ENCODE measurements at places on chromosomes 7 and 10. TPM values are rescaled to one million over a fixed set of nuclear protein-coding genes. Genes with fewer than 3 reads are reported as not detected.
A peak's percentile ranks its signal among the peaks of the same experiment; 100 is the strongest.

COL28A1 gene
- 0.29 TPM for total RNA-seq

APBB1IP gene
- 14.8 TPM for total RNA-seq

- DNase-seq: no peak
Observed at GRCh38 chr10:90604636-90605035, 253.2 kb downstream of the HTR7 start.

MAGI2 gene
- 24.8 TPM for total RNA-seq

- DNase-seq: peak; percentile 89
Observed at GRCh38 chr7:100516135-100516812, 22.7 kb upstream of the AGFG2 start.

DNA sequence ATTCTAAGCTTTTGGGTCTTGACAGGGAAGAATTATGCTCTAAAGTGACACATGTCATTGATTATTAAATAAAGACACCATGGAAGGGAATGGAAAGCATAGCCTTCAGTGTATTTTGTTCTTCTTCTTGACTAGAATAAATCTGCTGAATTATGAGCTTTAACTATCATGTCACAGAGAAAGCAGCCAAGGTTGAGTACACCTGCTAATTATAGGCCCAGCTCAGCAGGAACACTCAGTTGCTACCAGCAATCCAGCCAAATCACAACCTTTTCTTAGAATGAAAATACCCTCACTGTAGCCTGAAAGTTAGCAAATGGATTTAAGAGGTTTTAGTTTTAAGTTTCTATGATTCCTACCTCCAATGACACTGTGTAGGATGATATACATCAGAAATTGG lies 225.3 kb upstream of the RHOBTB1 start:
- no peak for DNase-seq

GRCh38 chr7:42232275-42232674 lies 4.7 kb downstream of the GLI3 start:
- DNase-seq: peak; percentile 80

DNA sequence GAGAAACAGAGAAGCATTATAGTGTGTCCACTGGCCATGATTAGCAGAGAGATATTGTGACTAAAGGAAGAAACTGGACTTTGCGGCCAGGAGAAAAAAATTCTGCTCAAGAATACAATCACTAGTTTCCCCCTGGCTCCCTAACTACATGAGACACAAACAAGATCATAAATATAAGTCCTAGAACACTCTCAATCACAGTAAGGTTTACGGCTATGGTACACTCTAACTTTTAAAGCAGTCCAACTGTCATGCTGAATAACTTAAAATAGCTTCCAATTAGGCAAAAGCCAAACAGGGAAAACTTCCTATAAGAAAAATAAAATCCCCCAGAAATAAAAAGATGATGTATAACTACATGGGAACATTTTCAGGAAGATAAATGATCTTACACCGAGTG lies 132.1 kb downstream of the STRA8 start:
- DNase-seq: no peak

DNA sequence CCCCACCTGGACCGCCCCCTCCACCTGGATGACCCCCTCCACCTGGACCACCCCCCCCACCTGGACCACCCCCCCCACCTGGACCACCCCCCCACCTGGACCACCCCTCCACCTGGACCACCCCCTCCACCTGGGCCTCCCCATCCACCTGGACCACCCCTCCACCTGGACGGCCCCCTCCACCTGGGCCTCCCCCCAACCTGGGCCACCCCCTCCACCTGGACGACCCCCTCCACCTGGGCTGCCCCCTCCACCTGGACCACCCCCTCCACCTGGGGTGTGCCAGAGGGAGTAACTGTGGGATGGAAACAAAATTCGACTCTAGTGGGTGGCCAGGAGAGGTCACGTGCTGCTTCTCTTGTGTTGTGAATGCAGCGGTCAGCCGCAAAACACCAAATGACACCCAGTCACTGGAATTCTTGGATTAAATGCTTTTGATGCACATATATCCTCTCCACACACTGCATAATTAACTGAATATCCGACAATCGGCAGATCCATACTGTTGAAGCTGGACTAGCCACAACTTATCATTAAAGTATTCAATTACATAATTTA lies 316.7 kb downstream of the PTPRN2 start:
- peak; percentile 55 for DNase-seq

- DNase-seq: no peak
Observed at GRCh38 chr10:9302140-9302746, 1247.8 kb downstream of the GATA3 start.

DNA sequence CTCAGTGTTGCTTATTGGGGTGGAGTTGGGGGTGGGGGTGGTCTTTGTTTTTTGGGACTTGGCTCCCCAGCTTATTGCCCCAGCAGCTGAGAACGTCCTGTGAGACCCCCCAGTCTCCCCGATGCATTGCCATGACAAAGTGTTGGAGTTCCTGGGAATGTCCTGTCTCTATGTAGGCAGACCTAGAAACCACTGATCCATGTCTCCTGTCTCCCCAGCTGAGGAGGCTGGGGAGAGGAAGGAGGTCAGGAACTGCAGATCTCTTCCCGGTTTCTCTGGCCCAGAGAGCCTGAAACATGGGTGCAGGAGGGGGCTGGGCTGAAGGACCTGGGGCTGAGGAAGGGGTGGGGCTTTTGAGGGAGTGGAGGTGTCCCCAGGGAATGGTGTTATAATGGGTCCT lies 80.2 kb upstream of the GTF2IRD1 start:
- DNase-seq: peak; percentile 29

DNA sequence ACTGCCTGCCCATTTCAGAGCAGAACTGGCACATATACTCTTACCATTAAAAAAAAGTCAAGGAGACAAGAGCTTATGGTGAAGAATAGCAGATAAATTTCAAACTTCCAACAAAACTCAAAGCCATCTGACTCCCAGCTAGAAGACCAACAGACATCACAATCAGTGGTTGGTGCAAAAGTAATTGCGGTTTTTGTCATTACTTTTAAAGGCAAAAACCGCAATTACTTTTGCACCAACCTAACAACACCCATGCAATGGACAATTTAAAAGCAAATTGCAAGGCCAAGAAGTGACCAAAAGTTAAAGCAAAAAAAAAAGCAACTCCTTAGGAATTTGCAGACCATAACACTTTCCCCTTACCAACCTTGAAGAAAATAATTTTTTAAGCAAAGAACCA lies 18.8 kb downstream of the GLI3 start:
- DNase-seq: no peak

GRCh38 chr10:31381766-31382316 lies 62.8 kb downstream of the ZEB1 start:
- DNase-seq: peak; percentile 67

KCNIP2 gene
- 1.4 TPM for total RNA-seq

- no peak for DNase-seq
Observed at GRCh38 chr10:70866424-70866823, 21.9 kb downstream of the PCBD1 start.
